ENCODE measurements at places on chromosomes 3 and 15. TPM values are rescaled to one million over a fixed set of nuclear protein-coding genes. Genes with fewer than 3 reads are reported as not detected.

DNA sequence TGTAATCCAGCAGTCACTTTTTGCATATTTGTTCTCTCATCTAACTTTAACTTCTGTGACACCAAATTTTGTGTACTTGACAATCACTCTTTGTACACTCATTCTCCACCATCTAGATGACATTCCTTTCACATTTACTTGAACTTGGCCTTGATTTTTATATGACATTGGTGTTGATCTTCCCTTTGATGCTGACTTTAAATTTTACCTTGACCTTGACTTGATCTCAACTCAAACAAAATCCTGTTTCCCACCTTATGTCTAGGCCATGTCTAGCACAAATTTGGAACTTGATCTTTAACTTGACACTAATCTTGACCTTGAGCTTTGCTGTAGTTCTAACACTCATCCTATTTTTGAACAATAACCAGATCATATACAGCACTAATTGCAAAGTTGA is 33.2 kb downstream of the ROPN1B start:
- DNase-seq, result no peak

- DNase-seq, result no peak
Observed at GRCh38 chr15:68352401-68353062, 75.0 kb downstream of the FEM1B start.

DNA sequence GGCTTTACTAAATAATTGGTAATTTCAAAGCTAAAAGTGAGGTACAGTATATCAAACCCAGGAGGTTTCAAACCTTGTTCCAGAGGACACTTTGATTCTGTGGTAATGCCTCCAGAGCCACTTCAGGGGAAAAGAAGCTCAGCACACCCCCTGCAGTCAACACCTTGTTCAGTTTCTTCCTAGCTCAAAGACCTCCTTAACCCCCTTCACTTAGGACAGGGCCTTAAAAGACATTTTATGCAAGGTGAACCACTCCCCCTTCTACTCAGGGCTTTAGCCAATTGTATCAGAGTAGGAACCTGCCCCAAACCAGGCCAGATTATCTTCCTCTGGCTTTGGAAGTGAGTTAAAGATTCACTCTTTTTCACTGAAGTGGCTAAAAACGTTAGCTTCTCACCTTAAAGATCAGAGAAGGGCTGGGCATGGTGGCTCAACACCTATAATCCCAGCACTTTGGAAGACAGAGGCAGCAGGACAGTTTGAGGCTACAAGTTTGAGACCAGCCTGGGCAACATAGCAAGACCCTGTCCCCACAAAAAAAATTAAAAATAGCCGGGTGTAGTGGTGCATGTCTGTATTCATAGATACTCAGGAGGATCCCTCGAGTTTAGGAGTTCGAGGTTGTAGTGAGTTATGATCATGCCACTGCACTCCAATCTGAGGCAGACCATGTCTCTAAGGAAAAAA is 3.4 kb downstream of the DENND6A start:
- no peak for DNase-seq

GRCh38 chr3:120418866-120419490 is 31.8 kb downstream of the FSTL1 start:
- no peak for DNase-seq

GRCh38 chr15:79615754-79616153 is 183.6 kb downstream of the MINAR1 start:
- peak; percentile 77 for DNase-seq

DNA sequence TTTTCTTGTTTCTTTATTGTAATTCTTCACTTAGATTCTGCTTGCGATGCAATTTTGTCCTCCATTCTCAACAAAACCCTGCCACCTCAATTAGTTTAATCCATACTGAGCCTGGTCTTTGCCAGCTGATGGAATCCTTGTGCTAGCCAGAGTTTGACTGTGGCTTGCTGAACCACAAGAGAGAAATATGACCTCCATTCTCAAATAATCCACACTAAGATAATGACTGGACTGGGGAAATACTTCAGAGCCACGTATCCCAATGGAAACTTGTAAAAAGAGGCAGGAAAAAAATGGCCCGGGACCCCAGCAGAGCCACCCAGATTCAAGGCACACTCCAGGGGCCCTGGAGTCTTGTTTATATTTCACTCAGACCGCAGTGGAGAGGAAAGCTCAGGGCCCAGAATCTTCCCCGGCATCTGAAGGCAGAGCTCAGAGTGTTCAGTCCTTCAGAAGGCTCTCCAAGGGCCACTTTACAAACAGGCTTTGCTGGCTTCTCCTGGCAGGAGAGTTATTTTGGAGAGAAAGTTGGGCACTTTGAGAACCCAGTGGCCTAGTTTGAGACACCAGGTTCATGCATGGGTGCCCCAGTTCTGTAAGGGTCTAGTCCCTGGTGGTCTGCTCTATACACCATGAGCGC is 62.7 kb downstream of the SSUH2 start:
- no peak for DNase-seq

- peak; percentile 72 for DNase-seq
Observed at GRCh38 chr3:126352476-126353454, 4.4 kb downstream of the KLF15 start.

DNA sequence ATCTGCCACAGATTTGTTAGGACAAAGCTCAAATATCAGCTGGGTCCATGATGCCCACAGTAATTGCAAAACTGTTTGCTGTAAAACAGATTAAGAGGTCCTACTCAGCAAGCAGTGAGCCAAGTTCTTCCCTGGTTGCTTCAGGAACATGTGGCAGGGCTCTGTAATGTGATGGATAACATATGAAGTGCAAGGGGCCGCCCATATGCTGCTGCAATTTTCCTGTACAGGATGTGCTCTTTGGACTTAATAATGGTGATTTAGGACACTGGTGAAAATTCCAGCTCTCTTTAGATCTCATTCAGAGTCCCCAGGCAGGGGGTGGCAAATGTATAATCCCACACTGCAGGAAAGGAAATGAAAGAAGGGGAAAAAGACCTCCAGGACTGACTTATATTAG is 289.4 kb downstream of the LSAMP start:
- DNase-seq, result no peak

GRCh38 chr15:63094495-63094931 is 27.1 kb upstream of the LACTB start:
- DNase-seq, result no peak

GRCh38 chr3:159432682-159433340 is 555.8 kb upstream of the IL12A start:
- DNase-seq, result no peak

GRCh38 chr15:67047149-67047661 is 18.2 kb upstream of the SMAD3 start:
- DNase-seq, result peak; percentile 35

DNA sequence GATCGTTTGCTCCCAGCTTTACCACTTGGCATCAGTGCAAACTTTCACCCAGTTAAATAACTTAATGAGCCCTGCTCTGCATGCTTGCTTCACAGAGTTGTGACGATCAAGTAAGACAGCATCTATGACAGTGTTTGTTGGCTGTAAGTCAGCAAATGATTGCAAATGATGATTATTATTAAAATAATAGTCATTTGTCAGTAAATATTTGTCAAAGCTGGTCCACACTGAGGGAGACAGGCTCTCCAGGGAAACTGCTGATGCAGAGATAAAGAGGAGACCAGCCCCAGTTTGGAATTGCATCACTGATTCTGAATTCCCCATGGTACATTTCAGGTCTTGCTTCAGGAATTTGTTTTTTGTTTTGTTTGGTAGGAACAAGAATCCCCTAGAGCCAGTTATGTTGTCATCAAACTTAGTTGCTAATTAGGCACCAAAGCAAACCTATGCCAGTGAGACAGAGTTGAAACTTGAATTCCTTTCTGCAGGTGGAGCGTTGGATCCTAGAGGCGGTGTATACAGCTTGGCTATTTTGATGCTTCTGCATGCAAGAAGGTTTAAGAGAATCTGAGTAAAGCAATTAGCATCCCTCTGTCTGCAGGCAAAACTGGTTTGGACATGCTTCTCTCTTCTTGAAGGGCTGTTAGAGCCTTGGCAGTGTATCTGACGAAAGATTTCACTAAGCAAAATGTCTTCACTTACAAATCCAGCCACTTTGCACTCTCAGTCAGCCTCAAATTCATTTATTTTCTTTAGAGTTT is 338.6 kb upstream of the TPRG1 start:
- DNase-seq, result no peak

DNA sequence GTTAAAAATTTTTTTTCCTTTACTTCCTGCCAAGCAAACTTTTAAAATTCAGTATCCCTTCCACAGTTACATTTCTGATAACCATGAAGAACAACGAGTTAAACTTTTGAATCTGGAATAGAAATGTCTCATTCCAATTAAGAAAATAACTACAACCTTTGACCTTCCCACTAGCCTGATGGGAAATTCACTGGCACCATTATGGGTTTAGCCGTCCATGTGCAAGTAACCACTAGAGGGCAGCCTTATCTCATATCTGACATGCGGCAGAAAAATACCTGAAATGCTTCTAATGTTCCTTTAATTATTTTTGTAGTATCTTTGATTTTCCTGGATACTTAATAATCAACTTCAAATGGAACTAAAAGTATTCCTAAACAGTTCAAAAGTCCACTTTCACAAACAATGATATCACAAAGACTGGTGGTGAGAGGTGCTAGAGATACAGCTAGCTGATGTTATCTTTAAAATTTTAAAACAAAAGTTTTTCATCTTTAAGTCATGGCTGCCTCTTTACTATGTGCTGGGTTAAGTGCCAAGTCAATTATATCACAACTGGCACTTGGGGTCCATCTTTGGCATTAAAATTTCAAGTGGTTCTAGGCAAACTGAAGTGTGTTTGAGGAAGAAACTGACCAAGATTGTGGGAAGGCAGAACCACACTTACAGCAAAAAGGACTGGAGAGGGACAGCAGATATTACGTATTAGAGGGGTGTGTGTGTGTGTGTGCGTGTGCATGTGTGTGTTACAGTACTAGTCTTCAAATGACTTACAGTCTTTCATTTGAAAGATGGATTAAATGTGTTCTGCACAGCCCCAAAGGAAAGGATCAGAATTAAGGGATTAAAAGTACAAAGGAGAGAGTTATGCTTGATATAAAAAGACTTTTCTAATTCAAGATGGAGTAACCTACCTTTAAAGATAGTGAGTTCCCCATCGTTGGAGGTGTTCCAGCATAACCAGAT is 107.1 kb upstream of the ICE2 start:
- DNase-seq, result no peak

- no peak for DNase-seq
Observed at GRCh38 chr3:41569632-41570305, 370.5 kb downstream of the CTNNB1 start.

DNA sequence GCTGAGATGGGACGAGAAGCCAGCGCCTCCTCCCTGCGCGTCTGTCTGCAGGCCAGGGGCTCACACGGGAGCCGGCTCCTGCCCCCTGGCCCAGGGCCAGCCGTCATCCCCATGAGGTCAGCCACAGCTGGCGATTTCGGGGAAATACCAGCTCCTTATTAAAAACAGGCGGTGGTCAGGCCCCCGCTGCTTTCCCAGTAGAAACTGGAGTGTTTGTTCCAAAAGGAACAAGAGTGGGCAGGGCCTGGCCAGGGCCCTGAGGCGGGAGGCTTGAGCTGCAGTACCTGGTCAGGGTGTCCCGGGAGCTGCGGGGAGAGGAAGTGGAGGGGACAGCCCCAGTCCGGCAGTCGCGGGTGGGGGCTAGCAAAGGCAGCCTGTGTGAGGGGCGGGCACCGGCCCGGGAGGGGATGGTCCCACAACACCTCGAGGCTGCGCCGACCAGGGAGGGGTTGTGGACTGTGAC is 17.8 kb downstream of the MYL3 start:
- no peak for DNase-seq

GRCh38 chr3:37742574-37743212 is 119.0 kb upstream of the CTDSPL start:
- DNase-seq, result no peak

- no peak for DNase-seq
Observed at GRCh38 chr3:113070681-113071113, 79.9 kb downstream of the GTPBP8 start.

- DNase-seq, result no peak
Observed at GRCh38 chr3:33746416-33747116, 28.5 kb upstream of the CLASP2 start.

DNA sequence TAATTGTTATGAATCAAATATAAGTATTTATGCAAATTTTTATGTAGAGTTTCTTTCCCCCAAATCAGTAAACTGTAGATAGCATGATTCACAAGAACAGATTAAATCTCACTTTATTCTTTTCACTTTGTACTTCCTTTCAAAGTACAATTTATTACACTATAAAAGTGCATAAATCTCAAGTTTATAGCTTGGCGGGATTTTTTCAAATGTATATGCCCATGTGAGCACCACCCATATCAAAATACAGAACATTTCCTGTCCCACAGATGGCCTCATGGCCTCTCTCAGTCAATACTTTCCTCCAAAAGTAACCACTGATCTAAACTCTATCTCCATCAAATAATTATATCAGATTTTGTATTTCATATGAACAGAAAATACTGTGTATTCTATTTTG is 196.1 kb upstream of the THRB start:
- DNase-seq, result no peak

- DNase-seq, result no peak
Observed at GRCh38 chr15:48393645-48394506, 62.6 kb downstream of the DUT start.

DNA sequence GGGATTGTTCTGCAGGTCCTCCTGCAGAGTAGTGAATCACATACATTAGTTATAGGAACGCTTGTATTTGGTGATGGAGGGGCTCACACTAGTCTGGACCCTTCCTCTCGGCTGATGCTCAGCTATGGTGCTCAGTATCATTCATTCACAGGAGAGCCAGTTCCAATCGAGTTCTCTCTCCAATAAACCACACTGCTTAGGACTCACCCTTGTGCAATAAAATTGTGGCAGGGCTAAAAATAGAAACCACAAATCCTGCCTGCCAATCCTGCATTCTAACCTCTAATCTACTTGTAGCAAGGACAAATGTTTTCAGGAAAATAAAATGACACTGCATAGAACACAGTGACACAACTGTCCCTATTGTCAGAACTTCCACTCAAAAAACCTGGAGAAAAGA is 138.4 kb upstream of the TBL1XR1 start:
- no peak for DNase-seq

DNA sequence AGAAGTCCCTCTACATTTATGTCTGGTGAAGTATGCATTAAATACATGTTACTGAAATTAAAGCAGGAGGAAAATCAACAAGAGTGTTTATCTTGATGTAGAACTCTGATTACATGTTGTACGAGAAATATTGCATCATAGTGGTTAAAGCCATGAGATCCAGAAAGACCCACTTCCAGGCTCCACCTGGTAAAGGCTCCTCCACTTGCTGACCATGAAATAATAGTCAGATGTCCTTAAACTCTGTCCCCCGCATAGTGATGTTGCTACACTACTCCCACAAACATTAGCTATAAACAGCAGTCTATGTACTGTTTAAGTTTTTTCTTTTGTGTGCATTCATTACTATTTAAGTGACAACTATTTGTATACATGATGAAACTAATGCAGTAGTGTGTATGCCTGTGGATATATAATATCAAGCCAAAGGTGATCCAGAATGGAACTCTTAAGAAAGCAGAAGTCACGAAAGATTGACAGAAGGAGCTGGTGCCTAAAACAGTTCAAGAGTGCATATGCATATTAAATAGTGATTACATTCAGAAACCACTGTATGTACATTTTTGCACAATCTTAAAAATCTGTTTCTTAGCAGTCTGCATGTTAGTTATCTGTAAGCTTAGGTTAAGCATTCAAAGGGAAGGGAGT is 264.4 kb upstream of the KCNMB2 start:
- DNase-seq, result no peak

The ACKR4 gene
- 1.6 TPM for total RNA-seq

The GP5 gene
- 0.22 TPM for total RNA-seq

The LRRN1 gene
- total RNA-seq, result 0.59 TPM

The COL6A5 gene
- not detected for total RNA-seq

The TMEM89 gene
- not detected for total RNA-seq

The NR2E3 gene
- not detected for total RNA-seq

The FAM81A gene
- 1.8 TPM for total RNA-seq

The VWA5B2 gene
- total RNA-seq, result not detected

The CPLX3 gene
- 0.67 TPM for total RNA-seq

The TOMM70 gene
- total RNA-seq, result 54.0 TPM

The LARP6 gene
- total RNA-seq, result 37.8 TPM

The CPNE4 gene
- 7.4 TPM for total RNA-seq

The RBPMS2 gene
- total RNA-seq, result 242 TPM

Data from cardiac septum (tissue), 1 donor.